ENCODE measurements at places on chromosomes 16 and 17. TPM values are rescaled to one million over a fixed set of nuclear protein-coding genes. Genes with fewer than 3 reads are reported as not detected.

The TBC1D3K gene
- total RNA-seq = not detected

The ETV4 gene
- 1.1 TPM for total RNA-seq

The DDX52 gene
- 19.7 TPM for total RNA-seq

The KRT222 gene
- 1.9 TPM for total RNA-seq

The ZP2 gene
- not detected for total RNA-seq

The RBFOX1 gene
- not detected for total RNA-seq

The GRIN2C gene
- 0.19 TPM for total RNA-seq

The SGSH gene
- total RNA-seq = 36.0 TPM

The MPP2 gene
- total RNA-seq = 11.5 TPM

DNA sequence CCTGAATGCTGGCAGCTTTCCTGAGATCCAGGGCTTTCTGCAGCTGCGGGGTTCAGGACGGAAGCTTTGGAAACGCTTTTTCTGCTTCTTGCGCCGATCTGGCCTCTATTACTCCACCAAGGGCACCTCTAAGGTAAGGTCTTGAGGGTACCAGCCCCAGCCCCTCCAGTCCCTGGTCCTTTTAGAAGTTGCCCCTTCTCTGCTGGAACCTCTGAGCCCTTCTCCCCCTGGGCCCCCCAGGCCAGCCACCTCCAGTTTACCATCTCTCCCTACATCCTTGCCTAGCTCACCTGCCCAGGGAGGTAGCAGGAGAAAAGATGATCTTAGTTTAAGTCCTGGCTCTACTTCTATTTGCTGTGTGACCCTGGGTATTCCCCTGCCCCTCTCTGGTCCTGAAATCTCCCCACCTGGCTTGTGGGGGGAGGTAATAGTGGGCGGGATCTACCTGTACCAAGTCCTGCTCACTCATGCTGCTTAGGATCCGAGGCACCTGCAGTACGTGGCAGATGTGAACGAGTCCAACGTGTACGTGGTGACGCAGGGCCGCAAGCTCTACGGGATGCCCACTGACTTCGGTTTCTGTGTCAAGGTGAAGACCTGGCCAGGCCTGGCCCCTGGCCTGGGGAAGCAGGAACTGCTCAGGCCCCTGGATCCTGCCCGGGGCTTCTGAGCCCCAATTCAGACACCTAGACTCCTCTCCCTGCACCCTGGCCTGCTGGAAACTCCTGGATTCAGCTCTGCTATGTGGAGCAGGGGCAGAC, 6.5 kb downstream of the GRB7 start:
- H3K4me1 ChIP-seq = no peaks in the 10 kb centered on the region
- no peaks in the 10 kb centered on the region for H3K36me3 ChIP-seq
- no peak overlapping the region for H3K4me3 ChIP-seq
- H3K27ac ChIP-seq = no peak overlapping the region
- no peaks in the 10 kb centered on the region for H3K27me3 ChIP-seq

- no peaks in the 10 kb centered on the region for H3K27me3 ChIP-seq
- no peaks in the 10 kb centered on the region for H3K4me1 ChIP-seq
- no peak for DNase-seq
- no peak overlapping the region for H3K27ac ChIP-seq
- no peaks in the 10 kb centered on the region for H3K36me3 ChIP-seq
These were observed 45.3 kb downstream of the GRIN2A start for GRCh38 chr16:10136916-10137315.

DNA sequence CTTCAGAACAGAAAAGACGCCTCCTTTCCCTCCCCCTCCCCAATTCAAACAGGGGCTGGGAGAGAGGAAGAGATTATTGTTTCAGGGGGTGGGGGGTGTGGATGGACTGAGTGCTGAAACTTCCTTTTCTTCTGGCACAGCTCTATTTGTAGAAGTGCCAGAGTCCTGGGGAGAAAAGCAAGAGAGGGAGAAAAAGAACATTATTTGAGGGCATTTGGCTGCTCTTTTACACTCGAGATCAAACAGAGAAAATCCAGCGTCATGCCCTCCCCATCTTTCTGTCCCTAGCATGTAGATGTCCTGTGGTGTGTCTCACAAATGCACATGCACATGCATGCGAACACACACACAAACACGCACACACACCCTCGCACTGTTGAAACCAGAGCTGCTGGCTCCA, 13.0 kb downstream of the ARL4D start:
- H3K4me1 ChIP-seq = peaks cover 3% of the 10 kb centered on the region
- no peak for DNase-seq
- no peaks in the 10 kb centered on the region for H3K36me3 ChIP-seq
- no peak overlapping the region for H3K4me3 ChIP-seq

DNA sequence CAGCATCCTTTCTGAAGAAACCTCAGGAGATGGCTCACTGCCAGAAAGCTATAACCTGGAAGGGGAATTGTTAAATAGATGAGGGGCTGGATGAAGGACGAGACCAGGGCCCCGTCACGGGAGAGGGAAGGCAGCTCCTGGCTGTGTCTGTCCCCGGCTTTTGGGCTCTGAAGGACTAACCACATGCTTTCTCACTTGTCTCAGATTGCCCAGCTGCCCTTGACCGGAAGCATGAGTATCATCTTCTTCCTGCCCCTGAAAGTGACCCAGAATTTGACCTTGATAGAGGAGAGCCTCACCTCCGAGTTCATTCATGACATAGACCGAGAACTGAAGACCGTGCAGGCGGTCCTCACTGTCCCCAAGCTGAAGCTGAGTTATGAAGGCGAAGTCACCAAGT, 14.5 kb downstream of the SERPINF1 start:
- H3K27me3 ChIP-seq = no peaks in the 10 kb centered on the region
- DNase-seq = no peak
- no peaks in the 10 kb centered on the region for H3K36me3 ChIP-seq
- H3K27ac ChIP-seq = no peak overlapping the region
- H3K4me3 ChIP-seq = no peak overlapping the region

GRCh38 chr16:20901068-20901435, 481 bp downstream of the LYRM1 start:
- H3K36me3 ChIP-seq = no peaks in the 10 kb centered on the region
- H3K27me3 ChIP-seq = no peaks in the 10 kb centered on the region
- peaks cover 4% of the 10 kb centered on the region for H3K4me1 ChIP-seq
- H3K27ac ChIP-seq = peak overlapping the region; percentile 82
- no peak for DNase-seq

GRCh38 chr16:64019339-64019738, 1102.5 kb downstream of the CDH11 start:
- no peak overlapping the region for H3K27ac ChIP-seq
- no peaks in the 10 kb centered on the region for H3K36me3 ChIP-seq

DNA sequence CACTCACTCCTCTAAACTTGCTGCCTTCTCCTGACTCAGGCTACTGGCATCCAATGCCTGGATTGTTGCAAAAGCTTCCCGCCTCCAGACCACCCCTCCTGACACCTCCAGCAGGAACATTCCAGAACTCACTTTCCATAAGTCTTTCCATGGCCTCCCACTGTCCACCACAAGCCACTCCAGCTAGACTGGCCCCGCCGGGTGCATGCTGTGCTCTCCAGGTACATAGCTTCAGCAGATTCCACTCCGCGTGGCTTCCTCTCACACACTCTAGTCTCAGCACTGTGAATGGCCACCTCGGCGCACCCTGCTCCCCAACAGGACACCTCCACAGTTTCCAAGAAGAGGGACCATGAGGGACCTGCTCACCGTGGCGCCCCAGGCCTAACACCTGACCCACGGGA, 25.9 kb upstream of the FAAP100 start:
- DNase-seq = no peak
- H3K27ac ChIP-seq = no peak overlapping the region
- H3K36me3 ChIP-seq = no peaks in the 10 kb centered on the region
- H3K4me3 ChIP-seq = no peak overlapping the region
- no peaks in the 10 kb centered on the region for H3K27me3 ChIP-seq

GRCh38 chr17:75590314-75590761, 2.7 kb downstream of the MYO15B start:
- no peaks in the 10 kb centered on the region for H3K36me3 ChIP-seq
- H3K4me3 ChIP-seq = no peak overlapping the region
- no peaks in the 10 kb centered on the region for H3K4me1 ChIP-seq
- no peak overlapping the region for H3K27ac ChIP-seq

Data from aorta (tissue), 5 donors.